Pancreas (tissue), 10 donors: ENCODE measurements at places on chromosomes 2 and 18.

DNA sequence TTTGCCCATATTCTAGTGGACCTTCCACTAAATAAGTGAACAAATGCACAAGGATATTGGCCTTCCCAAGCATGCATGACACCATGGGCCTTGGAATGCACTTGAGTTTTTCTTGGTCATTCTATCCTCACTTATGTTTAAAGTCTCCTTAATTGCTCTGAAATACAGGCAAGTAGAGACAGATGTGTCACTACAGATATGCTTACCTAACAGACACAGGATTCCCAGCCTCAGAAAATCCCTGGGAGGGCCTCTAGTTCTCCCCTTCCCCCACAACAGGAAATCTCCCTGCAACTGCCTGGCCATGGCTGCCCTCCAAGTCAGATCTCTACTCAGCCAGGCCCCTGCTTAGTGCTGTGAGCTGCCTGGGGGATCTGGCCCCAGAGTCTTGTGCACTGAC, 445.2 kb downstream of the IRS1 start:
- no peak for DNase-seq

- DNase-seq = no peak
These were observed 23.5 kb upstream of the BZW1 start for GRCh38 chr2:200788121-200788718.

DNA sequence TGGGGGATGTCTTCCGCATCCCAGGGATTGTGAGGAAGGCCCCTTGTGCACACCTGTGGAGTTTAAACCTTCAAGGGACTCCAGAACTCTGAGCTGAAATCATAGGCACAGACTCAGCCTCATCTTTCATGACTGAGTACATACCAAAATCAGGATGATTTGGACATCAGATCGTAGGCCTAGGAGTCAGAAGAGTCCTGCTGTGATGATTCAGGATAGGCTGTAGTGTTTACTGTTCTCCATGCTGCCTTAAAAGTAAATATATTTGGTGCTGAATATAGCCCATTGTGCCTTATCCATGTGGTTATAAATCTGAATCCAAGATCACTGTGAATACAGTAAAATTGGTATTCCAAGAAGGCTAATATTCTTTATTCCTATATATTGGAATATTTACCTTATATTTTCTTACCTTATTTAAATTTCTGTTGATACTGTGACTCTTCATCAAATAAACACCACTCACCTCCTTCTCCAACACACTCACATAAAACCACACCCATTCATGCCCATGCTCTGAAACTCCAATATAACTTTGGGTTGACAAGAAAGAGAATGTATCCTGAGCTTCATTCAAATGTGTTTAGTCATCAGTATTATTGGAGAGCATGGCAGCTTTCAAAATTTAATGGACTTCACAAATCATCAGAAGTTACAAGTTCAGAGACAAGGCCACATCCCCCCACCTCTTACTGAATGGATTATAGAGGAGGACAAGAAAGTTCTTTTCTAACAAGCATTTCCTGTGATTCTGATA, 561.4 kb upstream of the LINC00305 start:
- DNase-seq = no peak

DNA sequence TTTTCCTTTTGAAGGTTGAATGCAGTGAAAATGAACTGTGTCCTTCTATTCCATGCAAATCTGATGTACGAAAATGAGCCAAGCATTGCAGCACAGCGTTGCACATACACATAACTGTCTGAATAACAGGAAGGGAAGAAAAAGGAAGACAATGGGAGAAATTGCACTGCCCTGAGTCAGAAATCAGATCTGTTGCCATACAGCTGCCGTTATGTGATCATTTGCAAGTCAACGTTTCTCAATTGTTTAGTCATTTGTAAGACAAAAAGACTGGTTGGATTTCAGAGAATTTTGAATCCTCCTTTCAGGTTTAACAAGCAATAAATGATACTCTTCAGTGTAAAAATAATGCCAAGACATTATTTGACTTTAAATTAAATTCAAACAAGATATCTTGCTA, 284.1 kb downstream of the DSEL start:
- DNase-seq = no peak

GRCh38 chr2:69547984-69548715, 95.4 kb downstream of the AAK1 start:
- no peak for DNase-seq

DNA sequence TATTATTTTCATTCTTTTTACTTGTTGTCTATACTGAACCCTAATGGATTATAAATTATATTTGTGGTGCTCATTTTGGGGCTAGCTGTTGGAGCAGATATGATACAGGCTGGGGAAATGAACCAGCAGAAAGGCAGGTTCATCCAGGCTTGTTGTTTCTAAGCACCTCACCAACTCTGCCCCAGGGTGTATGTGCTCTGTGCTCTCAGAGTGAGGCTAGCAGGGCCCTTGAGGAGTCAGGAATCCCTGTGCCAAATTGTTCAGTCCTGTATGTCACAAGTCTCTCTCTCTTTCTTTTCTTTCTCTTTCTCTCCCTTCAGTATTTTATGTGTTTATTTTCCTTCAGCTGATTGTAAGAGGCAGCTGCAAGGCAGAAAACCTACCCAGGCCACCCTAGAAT, 181.1 kb upstream of the DPP10 start:
- no peak for DNase-seq

DNA sequence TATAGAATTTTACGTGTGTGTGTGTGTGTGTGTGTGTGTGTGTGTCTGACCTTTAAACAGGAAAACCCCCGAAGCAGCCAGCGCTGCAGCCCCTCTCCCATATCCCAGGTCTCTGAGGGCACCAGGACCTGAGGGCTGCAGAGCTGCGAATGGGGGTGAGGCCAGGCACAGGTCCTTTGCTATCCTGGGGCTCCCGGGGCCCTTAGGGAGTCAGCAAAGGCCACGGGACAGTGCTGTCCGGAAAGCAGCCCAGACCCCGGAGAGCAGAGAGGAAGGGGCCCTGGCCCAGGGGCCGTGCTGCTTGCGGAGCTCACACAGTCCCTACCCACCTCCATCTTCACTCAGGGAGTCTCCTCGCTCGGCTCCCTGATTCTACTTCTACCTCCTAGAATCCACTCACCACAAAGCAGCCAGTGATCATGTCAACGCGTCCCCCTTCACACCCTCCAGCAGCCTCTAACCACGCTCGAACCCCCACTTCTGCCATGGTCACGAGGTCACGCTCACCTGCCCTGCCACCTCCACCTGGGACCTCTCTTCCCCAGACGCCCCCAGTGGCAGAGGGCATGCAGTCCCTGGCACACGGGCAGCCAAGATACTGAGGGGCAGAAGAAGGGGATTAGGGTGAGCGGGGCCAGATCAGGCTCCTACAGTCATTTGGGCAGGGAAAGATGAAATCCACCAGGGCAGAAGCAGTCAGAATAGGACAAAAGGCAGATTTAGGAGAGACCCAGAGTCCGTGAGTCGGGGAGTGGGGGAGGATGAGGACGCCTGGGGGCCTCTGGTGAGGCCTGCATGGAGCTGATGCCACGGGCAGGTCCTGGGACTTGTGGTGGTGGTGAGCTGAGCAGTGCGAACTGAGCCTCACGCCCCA, 86.7 kb downstream of the USP40 start:
- no peak for DNase-seq

DNA sequence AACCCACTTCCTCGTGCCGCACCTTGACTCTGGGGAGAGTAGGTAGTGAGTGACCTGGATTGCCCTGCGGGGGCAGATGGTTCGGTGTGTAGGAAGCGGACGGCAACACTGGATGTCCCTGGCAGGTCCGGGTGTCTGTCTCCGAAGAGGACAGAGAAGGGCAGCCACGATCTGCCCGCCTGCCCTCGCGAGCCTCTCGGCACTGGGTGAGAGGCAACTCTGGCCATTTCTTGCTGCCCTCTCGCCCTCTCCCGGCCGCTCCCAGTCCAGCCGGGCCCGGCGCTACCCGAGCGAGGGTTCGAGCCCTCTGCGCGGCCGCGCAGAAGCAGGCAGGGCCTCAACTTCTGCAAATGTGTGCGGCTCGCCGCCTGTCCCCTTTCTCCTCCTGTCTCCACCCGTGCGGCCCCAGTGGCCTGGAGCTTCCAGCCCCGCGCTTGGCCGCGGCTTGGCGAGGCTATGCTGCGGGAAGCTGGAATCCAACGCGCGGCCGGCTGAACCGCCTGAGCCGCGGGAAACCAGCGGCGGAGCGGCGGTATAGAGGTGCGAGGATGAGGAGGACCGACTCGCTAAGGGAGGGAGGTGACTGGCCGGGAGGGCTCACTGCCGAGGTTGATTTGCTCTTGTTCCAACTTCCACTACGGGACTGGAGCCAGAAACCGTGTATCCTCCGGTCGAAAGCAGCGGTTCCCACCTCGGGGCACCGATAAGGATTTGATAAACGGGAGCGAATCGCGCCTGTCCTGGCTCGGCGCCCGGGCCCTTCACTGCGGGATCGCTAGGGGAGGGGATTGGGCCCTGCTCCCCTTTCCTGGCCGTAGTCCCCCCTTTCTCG, 1.5 kb downstream of the EPAS1 start:
- DNase-seq = peak; percentile 78

GRCh38 chr2:99957332-99958133, 184.9 kb downstream of the AFF3 start:
- DNase-seq = no peak

DNA sequence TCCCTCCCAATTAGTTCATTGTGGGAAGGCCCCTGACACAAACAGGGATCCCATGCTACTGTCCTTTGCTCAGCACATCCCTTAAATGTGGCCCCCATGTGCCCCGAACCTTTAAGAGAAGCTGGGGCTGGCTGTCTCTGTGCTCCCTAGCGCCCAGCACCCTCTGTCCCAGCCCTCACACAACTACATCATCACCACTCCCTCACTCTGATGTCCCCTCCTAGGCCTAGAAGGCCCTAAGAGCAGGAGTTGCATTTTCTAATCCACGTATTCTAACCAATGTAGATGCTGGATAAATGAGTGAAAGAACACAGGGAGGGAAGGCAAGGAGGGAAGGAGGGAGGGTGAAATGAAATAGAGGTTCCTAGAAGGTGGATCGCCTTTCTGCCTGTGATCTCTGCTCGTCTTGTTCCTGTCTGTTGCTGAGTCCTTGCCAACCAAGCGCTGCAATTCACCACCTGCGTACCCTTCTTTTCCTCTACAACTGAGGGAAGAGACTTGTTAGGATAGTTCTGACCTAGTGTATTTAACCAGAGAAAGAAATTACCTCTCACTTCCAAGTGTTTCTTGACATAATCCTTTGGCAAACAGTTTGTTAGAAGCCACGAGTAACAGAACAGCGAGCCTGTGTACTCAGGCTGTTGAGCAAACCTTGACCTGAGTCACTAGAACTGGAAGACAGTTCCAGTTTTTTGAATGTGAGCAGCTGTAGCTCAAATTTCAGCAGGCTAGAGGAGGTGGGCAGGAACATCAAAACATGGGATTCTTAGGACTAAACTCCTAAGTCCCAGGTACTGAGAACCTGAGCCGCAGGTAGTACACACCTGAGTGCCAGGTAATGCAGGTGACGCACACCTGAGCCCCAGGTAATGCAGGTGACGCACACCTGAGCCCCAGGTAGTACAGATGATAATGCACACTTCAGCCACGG, 181.5 kb upstream of the ID2 start:
- no peak for DNase-seq

- DNase-seq = no peak
These were observed 21.5 kb upstream of the TXNL4A start for GRCh38 chr18:80009661-80010550.

GRCh38 chr2:8258406-8258805, 423.4 kb upstream of the ID2 start:
- DNase-seq = no peak

DNA sequence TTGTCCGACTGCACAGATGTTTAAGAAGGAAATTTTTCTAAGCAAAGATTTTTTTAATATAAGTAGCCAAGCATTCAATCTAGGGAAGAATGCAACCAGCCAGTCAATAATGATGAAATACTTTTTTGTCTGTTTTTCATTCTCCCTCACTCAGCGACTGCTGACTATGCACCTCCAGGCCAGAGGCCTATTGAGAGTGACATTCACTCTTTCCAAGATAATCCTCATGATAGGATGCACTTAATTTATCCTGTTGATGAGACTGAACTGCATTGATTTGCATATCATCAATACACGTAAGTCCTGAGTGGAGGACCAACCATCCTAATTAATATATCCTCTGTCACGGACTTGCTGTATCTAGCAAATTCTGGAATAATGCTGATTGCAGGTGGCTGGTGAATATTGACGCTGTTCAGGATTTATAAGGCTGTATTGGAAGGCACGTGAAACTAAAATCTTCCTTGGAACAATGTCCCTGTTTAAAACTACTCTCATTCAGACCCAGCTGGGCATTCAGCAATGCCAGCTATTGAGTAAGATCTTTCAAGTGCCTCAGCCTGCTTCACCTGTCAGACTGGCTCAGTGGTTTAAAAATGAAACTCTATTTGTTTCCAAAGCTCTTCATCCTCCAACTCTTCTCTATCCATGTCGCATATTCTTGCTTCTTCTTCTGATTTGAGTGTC, 142.2 kb downstream of the MAP2 start:
- DNase-seq = no peak

- no peak for DNase-seq
These were observed 12.8 kb upstream of the GCG start for GRCh38 chr2:162164802-162165201.

DNA sequence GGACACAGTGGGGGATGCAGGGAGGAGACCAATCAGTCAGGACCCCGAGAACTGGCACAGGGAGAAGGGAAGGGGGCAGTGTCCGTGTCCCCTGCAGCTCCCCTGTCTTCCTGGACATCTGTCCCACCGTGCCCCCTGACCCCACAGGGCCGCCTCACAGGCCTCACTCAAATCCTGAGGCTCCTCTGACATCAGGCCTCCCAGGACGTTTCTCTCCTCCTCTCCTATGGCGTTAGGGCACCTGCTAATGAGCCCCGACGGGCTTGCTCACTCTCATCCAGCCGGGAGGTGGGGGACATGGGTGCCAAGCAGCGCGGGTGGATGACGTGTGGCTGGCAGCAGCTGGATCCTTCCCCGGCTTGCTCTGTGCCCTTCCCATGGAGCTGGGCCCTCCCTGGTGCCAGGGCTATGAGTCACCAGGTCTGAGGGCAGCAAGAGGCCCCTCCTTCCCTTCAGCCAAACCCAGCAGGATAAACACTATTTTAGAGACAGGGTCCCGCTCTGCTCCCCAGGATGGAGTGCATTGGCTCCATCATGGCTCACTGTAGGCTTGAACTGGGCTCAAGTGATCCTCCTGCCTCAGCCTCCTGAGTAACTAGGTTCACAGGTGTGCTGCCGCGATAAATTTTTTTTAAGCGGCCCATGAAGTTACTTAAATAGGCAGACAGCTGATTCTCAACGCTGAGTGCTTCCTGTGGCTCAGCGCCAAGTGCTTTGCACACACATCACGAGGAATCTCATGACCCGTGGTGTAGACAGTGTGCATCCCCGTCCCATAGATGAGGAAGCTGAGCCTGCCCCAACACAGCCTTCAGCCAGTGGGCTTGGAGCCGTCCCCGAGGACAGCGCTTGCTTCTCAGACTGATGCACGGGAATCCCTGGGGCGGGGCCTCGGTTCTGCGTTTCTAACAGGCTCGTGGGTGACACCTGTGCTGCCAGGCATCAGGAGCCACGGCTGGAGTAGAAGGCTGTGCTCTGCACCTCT, 64.5 kb upstream of the HDAC4 start:
- peak; percentile 63 for DNase-seq

- no peak for DNase-seq
These were observed 7.2 kb upstream of the CYBRD1 start for GRCh38 chr2:171514908-171515582.

GRCh38 chr2:43467891-43468290, 127.9 kb downstream of the THADA start:
- no peak for DNase-seq
